D721Med (cell line): ENCODE measurements at places on chromosomes 13 and 19.

GRCh38 chr13:95113601-95114000 is 187.7 kb downstream of the ABCC4 start:
- DNase-seq: no peak

GRCh38 chr19:28435551-28436271 is 777.2 kb downstream of the UQCRFS1 start:
- DNase-seq: no peak

- DNase-seq: no peak
These were observed 9.9 kb downstream of the ZNF665 start for GRCh38 chr19:53183146-53183764.

DNA sequence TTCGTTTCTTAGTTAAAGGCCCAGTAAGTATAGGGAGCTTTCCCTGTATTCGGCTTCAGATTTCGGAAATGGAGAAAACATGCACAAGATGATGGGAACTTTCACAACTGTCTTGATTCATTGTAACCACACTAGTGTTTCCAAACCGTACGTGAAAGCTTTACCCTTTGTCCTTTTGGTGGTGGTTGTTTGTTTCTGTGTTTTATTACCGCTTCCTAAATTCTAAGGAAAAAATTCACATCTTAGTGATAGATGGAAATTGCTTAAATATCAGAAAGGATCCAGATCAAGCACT is 504 bp upstream of the VWA8 start:
- no peak for DNase-seq

DNA sequence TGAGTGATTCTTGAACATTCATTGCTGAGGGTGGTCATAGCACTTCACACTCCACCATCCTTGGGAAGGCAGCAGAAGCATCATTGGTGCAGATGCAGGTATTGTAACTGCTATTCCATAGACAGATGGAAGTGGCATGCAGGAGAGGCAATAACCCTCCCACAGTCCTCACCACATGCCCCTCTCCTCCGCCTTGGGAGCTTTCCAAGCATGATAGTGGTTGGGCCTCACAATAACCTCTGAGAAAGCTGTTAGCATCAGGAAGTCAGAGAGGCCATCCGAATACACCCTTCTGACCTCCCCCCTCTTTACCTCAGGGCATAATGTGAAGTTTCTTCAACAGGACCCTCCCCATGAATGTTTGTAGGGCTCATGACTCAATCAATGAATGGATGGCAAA is 177.9 kb downstream of the KATNAL1 start:
- no peak for DNase-seq

- no peak for DNase-seq
These were observed 692.6 kb downstream of the DIAPH3 start for GRCh38 chr13:59471106-59471505.

DNA sequence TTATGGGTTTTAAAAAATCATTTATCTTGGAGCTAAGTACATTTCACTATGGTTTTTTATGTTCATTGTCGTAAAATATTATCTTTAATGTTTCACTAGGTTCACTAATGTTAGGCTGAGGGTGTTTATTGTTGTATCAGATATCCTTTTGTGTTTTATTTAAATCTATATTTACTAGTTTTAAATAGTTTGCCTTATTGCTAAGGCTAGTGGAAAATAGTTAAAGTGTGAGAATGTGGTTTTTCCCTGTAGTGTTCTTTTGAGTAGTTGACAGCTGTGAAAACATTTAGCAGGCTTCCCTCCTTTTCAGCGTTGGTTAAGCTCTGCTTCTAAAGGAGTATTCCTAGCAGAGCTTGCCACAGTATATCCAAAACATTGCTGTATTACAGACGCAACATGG is 139.0 kb downstream of the TM9SF2 start:
- DNase-seq: no peak

DNA sequence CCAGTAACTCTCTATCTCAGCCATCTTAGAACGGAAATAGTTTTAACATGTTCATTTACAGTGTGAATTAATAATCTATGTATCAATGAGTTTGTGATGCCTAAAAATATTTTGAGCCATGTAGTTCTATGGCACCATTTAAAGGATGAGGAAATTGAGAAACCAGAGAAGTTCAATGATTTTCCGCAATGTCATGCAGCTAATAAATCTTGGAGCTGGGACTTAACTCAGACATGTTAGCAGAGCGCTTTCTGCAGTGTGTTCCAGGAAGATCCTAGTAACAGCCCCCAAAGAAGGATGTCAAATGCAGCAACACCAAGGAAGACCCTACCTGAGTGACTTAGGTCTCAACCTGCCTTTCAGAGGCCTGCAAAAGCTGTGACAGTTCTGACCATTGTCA is 99.3 kb upstream of the RAP2A start:
- DNase-seq: no peak

DNA sequence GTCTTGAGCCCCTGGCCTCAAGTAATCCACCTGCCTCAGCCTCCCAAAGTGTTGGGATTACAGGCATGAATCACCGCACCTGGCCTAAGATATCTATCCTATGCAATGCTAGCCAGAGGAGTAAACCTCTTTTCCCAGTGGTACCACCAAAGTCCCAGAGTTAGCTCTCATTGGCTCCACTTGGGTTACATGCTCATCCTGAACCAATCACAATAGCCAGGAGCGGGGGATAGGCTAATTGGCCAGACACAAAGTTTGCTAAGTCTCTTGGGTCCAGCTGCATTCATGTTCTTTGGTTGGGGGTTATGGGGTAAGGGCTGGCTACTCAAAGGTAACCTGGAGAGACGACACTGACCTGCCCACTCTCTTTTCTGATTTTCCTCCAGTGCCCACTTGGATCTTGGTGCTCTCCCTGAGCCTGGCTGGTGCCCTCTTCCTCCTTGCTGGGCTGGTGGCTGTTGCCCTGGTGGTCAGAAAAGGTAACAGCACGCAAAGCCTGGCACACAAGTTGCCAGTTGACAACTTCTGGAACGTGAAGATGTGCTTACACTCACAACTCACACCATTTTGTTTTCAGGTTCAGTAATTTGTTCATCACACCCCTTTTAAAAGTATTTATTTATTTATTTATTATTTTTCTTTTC is 7.8 kb downstream of the C19orf38 start:
- no peak for DNase-seq

DNA sequence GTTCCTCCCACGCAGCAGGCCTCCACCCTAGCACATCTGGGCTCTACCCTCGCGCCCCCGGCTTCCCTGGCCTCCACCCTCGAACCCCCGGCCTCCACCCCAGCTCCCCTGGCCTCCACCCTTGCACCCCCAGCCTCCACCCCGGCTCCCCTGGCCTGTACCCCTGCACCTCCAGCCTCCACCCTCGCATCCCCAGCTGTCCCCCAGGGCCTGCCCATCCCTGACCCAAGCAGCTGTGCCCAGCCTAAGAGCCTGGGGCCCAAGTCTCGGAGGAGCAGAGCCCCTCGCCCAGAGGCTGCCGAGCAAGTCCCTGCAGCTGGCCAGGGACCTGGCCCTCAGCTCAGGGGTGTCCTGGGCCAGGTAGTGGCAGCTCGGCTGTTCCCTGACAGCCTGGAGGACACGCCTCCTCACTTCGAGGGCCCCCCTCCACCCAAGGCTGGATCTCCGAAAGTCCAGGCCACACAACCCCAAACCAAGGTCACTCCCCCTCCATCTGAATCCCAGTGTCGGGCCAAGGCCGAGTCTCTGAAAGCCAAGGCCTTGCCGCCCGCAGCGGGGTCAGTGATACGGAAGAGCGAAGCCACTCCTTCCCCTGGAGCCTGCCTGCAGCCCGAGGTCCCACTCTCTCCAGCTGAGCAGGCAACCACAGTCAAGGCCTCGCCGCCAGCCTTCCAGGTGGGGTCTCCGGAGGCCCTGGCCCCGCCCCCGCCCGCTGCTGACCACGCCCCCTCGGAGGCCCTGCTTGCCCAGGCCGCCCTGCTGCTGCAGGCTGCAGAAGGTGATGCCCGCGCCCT is 7.9 kb upstream of the ARHGAP33 start:
- no peak for DNase-seq

- DNase-seq: no peak
These were observed 24.3 kb downstream of the C13orf46 start for GRCh38 chr13:113949546-113949945.

DNA sequence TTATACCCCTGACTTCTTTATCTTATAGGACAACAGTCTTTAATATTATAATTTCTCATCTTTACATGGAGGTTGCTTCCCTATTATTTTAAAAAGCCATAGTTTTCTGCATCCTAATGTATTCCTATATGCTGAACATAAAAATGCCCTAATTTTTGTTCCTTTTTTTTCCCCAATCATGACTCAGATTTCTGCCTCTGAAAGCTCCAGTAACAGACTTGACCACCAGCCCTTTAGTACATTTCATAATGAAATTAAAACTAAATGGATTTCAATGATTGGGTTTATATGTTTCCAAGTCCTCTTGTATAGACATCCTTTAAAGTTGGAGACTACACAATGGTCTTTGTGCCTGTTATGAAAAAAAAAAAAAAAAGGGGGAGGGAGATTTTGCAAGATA is 712.5 kb downstream of the DIAPH3 start:
- no peak for DNase-seq

GRCh38 chr19:56995303-56995702 is 124.5 kb upstream of the USP29 start:
- no peak for DNase-seq

DNA sequence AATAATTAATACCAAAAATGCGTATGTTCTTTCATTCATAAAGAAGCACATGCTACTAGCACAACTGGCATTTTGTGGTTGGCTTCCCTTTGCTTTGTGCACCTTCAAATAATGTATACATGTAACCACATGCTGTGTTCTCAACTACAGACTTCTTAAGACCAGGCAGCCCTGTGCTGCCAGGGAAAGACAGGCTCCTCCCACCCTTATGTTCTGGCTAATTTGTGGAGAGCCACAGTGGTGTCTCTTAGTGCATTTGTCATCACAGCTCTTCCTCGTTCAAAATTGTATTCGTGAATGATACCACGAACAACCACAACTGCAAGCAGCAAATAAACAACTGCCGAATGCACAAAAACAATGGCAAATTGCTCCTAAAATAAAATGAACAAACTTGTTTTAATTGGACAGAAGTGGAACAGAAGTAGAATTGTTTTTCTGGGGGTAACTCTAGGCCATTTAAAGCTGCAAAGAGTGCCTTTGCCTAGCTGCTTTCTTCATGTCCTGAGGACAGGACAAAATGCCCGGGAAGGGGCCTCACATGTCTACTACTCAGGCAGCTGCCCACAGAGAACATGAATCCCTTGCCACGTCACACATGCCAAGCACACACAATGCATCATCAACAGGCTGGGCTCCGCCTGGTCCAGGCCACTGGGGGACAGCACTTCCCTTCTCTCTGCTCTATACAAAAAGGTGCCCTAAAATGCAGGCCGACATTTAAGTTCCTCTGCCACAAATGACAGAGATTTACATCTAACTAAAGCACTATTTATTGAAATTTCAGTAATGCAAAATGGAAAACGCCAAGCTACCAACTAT is 21.7 kb downstream of the IRS2 start:
- DNase-seq: peak; percentile 68

DNA sequence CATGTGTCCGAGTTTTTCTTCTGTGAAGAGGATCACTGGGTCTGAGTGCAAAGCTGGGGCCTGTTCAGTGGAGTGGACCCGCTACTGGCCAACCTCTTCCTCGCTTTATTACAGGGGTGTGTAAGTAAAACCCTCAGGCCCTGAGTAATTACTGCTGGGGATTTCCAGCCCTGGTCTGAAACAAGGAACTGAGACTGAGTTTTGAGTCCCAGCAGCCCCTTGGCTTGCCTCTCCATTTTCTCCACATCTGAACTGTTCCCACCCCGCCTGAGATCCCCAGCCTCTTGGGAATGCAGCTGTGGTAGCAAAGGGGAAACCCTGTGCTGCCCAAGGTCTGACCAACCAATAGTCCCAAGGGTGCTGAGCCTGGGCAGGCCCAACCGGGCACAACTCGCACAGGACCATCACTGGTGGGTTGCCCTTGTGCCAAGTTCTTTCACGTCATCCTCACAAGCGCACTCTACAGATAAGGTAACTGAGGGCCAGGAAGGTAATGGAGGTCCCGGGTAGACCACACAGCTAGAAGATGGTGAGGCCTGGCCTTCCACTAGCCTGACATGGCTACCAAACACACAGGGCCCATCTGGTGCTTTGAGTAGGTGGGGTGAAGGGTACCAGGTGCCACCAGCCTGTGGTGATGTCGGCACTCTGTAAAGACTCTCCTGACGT is 13.7 kb upstream of the SLC35E1 start:
- DNase-seq: no peak

GRCh38 chr19:17281391-17282304 is at the start of gene ANKLE1:
ANKLE1 (plus strand) TSS chr19:17281901; CDS start chr19:17281921, 20 bp downstream.
- DNase-seq: peak; percentile 87
